CD4-positive, alpha-beta T cell treated with Interleukin-4 for 4 hours (primary cell): ENCODE measurements at places on chromosomes 11 and 22.

DNA sequence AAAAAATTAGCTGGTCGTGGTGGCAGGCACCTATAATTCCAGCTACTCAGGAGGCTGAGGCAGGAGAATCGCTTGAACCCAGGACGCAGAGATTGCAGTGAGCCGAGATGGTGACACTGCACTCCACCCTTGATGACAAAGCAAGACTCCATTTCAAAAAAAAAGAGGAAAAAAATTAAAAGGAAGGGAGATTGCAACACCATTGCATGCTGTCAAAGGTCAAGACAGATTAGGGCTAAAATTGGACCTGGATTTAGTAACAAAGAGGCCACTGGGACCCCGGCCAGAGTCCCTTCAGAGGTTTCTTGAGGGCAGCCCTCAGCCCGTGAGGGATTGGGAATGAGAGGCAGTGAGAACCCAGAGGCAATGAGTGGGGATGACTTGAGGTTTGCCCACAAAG, 8.2 kb upstream of the MAFF start:
- no peak for DNase-seq

DNA sequence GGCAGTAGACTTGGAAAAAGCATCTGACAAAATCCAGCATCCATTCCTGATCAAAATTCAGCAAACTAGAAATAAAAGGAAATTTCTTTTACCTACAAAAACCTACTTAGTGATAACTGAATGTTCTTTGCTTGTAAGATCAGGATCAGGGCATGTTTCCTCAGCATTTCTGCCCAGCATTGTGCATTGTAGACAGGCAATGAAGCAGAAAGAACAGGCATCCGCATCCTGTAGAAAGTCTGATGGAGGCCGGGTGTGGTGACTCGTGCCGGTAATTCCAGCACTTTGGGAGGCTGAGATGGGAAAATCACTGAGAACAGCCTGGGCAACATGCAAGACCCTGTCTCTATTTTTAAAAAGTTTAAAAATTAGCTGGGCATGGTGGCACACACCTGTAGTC, 32.5 kb upstream of the PANX2 start:
- no peak for DNase-seq

GRCh38 chr22:32799496-32799895, 2.0 kb upstream of the TIMP3 start:
- no peak for DNase-seq

DNA sequence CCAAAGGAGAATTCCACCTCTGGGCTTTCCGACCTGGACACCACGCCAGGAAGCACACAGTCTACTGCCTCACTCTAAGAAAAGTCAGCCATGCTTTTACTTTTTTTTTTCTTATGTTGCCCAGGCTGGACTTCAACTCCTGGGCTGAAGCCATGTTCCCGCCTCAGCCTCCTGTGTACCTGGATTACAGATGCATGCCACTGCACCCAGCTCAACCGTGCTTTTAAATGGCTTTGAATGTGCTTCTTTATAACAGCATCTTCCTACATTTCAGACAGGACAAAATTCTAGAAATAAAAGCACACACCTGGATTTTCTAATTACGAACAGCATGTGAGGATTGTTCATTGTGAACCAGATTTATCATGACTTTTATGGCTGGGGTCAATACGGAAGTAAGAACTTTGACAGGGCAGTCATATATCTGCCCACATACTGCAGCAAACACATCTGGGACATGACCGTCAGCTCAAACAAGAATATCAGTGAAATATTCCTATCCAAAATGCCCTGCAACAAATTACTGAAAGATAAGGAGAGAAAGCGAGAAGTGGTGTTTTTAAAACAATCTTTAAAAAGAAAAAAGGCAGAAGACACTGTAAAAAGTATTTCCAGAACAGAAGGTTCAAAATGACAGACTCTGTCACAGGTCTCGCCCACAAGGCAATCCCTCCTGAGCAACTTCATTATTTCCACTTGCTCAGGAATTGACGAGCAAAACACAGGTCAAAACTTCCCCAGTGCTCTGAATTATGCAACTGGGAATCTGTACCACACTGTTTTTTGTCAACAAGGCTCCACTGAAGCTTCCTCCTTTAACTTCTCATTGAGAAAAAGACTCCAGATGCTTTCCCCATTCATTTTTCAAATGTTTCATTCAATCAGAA, 42.1 kb downstream of the PACSIN2 start:
- DNase-seq: no peak
